ENCODE measurements at places on chromosomes 11 and 22.

- DNase-seq = no peak
These were observed 21.6 kb downstream of the IMMP1L start for GRCh38 chr11:31487848-31488247.

DNA sequence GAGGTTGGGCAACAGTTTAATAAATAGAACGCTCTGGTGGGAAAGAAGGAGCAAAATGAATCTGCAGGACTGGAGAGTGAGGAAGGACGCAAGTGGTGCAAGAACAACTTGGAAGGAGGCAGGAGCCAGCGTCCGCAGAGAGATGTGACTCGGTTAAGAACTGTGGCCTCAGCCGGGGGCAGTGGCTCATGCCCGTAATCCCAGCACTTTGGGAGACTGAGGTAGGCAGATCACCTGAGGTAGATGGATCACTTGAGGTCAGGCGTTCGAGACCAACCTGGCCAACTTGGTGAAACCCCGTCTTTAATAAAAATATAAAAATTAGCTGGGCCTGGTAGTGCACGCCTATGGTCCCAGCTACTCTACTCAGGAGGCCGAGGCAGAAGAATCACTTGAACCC is 319.7 kb downstream of the LARGE1 start:
- no peak for DNase-seq

DNA sequence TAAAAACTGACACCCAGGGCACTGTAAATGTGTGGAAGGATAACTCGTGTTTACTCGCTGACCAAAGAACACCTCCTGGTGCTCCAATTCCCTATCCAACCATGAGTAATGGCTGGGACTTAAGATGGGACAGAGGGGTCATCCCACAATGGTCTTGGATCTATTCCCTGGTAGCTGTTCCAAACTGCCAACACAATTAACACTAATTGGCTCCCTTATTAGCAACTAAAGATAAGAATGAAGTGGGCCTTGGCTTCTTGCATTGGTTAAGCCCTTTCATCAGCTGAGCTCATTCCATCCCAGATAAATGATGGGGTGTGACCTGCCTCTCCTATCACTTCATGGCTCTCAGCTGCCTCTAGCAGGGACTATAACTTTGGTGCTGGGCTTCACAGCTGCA is 1.5 kb upstream of the SIK3 start:
- no peak for DNase-seq

- DNase-seq = no peak
These were observed 120.9 kb downstream of the SLC17A6 start for GRCh38 chr11:22459048-22459447.

- DNase-seq = no peak
These were observed 6.4 kb downstream of the DERL3 start for GRCh38 chr22:23832226-23833016.

- DNase-seq = no peak
These were observed 776 bp downstream of the DGCR6 start for GRCh38 chr22:18906896-18907295.

DNA sequence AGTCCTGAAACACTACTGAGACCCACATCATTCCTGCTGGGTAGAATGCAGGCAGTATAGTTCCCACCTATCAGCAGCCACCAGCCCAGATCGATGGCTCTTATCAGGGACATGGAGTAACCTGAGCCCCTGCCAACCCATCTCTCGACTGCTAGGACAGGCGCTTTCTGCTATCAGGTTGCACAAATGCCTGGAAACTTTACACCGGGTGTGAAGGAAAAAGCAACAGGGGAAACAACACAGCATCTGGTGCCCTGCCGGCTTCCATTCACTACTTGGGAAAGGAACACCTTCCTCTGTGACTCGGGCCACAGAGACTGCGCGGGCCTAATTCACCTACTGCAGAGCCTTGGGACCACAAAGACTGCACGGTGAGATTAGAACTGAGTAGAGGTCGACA is 18.5 kb downstream of the RBFOX2 start:
- DNase-seq = no peak

- DNase-seq = no peak
These were observed 13.8 kb downstream of the USP2 start for GRCh38 chr11:119367661-119368120.

DNA sequence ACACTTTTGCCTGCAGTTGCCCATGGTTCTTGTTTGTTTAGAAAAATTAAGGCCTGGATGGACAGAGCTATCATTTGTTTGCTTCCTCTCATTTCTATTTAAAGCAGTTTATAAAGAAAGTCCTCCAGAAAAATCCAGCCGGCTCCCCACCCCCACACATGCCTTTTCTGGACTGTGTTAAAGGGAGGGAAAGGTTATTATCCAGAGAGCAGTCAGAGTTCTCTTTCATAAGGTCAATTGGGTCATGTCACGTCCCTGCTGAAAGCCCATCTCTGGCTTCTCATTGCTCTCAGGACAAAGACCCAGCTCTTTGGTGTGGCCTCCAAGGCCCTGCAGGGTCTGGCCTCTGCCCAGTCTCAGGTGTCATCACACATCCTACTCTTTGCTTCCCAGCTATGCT is 9.8 kb upstream of the GRK3 start:
- DNase-seq = no peak

GRCh38 chr11:63907808-63908530 is 9.0 kb downstream of the RCOR2 start:
- DNase-seq = no peak

DNA sequence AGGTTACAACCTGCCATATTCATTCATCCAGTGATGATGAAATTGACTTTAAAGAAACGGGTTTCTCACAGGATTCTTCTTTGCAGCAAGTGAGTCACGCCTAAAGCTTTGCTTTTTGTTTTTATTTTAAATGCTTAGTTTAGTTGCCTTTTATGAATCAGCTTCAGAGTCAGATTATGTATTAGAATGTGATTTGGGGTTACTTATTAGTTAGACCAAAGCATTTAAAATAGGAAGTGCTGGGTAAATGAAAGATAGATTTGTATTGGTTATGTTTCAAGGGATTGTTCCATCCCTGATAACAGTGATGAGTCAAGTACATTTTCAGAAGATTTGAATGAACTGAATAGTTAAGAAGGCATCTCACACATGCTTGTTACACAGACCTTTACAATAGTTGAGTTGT is 101.3 kb upstream of the GAL start:
- no peak for DNase-seq

DNA sequence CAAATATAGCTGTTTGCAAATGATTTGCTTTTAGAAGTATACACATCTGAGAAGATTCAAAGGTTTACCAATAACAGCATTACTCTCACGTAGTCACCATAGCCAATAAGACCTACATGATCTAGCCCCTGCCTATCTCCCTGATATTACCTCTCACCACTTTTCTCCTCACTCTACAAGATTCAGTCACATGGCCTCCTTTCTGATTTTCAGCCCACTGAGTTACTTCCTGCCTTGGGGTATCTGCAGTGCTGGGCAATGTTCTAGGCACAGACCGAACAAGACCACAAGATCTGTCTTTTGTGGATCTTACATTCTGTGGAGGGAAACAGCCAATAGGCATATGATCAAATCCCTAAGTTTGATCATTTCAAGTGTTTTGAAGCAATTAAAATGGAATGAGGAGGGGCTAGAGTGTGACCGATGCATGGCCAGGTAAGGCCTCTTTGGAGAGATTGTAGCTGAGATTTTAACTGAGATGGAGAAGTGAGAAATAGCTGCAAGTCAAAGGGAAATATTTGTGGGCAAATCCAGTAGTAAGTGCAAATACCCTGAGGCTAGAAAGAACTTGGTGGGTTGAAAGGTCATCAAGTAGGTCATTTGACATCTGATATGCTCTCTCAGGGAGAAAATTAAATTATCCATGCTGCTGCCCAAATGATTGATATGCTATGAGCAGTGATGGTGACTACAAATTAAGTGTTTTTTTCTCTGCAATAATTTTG is 43.1 kb downstream of the ARL14EP start:
- no peak for DNase-seq

GRCh38 chr22:45159652-45160462 is 3.9 kb upstream of the NUP50 start:
- no peak for DNase-seq

DNA sequence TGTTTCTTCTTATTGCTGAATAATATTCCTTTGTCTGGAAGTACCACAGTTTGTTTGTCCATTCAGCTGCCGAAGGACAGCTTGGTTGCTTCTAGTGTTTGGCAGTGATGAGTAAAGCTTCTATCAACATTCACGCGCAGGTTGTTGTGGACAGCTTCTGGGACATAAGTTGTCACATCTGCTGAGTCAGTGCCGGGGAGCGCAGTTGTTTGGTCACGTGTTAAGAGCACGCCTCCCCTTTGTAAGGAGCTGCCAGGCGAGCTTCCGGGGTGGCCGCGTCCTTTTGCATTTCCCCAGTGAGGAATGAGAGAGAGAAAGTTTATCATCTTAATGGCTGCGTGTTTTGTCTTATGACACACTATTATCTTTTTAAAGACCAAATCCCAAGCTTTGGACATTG is 30.3 kb downstream of the SAMM50 start:
- no peak for DNase-seq

DNA sequence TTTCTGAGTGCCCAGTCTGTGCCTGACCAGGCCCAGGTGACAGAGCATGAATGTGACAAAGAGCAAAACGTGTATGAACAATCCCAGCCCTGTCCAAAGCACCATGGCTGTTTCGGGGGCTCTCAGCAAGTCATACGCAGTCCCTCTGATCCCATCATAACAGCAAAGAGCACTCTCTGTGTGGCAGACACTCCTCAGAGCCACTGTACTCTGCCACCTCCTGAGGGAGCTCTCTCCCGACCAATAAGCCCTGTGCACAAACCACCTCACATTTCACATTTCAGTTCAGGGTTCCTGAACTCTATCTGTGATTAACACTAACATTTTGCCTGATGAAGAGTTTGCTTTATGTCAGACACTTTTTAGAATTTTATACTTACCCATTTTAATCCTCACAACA is 6.6 kb downstream of the DGCR2 start:
- no peak for DNase-seq

- DNase-seq = no peak
These were observed 217.6 kb downstream of the TTC28 start for GRCh38 chr22:28462041-28462440.

DNA sequence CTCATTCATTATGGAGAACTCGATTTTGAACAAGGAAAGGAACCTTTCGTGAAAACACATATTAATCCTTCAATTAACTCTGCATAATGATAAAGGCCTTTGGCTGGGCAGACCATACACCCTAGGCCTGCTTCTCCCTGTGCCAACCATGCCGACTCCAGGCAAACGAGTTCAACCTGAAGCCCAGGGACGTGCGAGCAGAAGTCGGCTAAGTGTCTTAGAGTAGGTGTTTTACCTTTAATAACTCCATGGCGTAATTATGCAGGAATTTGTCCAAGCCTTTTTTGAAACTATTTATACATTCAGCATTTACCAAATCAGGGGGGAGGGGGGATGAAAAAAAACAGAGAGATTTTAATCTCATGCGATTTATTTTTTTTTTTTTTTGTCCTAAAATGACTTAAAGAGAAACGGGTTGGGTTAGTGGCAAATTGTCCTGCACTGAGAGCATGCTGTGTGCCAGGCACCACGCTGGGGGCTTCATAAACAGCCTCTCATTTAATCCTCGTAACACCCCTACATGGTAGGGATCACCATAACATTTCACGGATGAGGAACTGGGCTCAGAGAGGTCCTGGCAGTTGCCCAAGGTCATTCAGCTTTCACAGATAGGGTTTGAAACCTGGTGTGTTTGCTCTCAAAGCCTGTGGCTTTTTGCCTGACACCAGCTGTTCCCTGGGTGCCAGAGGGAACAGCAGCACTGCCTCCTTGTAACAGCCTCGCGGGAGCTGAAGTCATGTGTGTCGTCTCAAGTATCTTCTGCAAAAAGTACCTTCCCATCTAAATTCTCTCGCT is 423.9 kb downstream of the MN1 start:
- no peak for DNase-seq

- DNase-seq = no peak
These were observed 25.0 kb downstream of the LRP5 start for GRCh38 chr11:68337399-68337835.

- no peak for DNase-seq
These were observed 13.6 kb downstream of the IL17RA start for GRCh38 chr22:17098379-17098819.

GRCh38 chr11:65016705-65017104 is 2.7 kb downstream of the ARL2 start:
- no peak for DNase-seq

- no peak for DNase-seq
These were observed 21.6 kb downstream of the ASPHD2 start for GRCh38 chr22:26450453-26451185.

- no peak for DNase-seq
These were observed 2.9 kb downstream of the DIXDC1 start for GRCh38 chr11:111939836-111940604.

- no peak for DNase-seq
These were observed 798 bp downstream of the BCR start for GRCh38 chr22:23180893-23181720.

GRCh38 chr11:75728992-75729391 is 11.4 kb downstream of the MOGAT2 start:
- DNase-seq = no peak

- DNase-seq = no peak
These were observed 9.2 kb upstream of the ANO1 start for GRCh38 chr11:70068950-70069349.

GRCh38 chr11:73420136-73420535 is 43.9 kb downstream of the RELT start:
- no peak for DNase-seq

- DNase-seq = no peak
These were observed 84.4 kb downstream of the DENND5A start for GRCh38 chr11:9180784-9181183.

DNA sequence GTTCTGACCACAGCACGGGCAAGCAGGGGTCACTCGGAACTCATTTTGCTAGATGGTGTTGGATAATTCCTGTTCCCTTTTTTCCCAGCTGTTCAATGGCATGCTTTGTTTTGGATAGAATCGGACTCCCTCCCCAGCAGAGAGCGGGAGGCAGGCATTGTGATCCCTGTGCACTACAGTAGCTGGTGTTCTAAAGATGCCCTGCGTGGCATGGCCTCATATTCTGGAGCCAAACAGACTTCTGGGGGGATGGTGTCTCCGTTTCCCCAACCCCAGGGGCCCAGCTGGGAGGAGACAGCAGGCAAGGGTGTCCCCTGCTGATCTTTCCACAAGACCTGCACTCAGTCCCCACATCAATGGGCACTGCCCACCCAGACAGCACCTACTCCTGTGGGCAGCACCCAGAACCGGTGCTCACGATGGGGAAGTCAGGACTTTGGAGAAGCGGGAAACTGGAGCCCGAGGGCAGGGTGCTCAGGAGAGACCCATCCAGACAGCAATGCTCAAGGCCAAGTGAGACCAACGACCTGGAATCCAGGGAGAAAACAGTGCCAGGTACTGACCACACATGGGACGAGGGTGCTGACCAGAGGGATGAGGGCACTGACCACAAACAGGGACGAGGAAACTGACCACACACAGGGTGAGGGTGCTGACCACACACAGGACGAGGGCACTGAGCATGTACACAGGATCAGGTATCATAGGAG is 934.9 kb downstream of the BRD1 start:
- no peak for DNase-seq

DNA sequence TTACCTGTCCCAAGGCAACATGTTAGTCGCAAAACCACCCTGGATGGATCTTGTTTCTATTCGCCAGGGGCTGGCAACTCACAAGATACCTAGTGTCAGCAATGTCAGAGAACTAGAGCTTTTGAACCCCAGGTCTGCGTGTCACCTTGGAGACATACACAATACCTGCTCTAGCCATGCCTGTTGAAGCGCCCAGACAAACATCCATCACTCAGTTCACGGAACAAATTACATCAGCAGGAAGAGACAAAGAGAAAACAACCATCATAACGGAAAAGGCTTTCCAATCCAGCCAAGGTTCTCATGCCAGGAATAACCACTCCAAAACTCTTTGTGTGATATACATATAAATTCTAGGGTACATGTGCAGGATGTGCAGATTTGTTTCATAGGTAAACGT is 2.2 kb downstream of the CD59 start:
- no peak for DNase-seq

GRCh38 chr11:17777086-17777737 is 42.6 kb downstream of the KCNC1 start:
- no peak for DNase-seq
